ENCODE measurements at places on chromosomes 11 and 22.

- peak; percentile 54 for DNase-seq
These were observed 48.0 kb upstream of the CLPB start for GRCh38 chr11:72482211-72482812.

DNA sequence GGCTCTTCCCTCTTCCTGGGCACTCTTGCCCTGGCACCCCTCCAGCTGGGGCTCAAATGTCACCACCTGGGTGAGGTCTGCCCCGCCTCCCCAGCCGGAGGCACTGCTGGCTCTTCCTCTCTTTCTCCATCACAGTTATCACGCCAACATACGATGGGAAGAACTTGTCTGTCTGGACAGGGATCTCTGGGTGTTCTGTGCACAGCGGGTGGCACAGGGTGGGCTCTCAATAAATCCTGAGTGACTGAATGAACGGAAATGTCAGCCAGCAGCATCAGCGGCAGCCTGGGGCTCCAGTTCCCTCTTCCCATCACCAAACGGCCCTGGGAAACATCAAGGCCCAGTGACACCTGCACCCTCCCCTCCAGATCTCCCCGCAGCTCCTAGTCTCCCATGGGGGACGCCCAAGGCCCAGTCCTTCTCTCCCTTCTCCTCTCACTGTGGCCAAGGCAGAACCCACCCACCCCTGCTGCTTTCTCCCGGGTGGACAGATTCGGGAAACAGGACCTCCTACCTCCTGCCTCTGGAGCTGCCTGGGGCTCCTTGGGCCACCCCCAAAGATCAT is 440 bp upstream of the SLC25A45 start:
- no peak for DNase-seq

GRCh38 chr22:30867746-30868662 is 100.6 kb downstream of the MORC2 start:
- no peak for DNase-seq

DNA sequence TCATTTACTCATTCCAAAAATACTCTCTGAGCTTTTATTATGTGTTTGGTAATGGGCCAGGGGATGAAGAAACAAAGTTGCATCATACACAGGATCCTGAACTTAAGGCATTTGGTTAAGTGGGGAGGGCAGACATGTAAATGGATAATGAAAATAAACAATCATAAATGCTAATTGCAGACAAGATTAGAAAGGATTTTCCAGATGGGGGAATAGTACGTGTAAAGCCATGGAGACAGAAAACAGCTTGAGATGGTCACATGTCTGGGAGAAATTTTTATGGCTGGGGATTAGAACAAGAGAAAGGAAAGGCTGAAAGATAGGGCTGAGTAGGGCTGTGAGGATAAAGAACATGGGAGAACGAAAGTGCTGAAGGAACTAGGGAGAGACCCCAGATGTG is 534.3 kb upstream of the LARGE1 start:
- no peak for DNase-seq

DNA sequence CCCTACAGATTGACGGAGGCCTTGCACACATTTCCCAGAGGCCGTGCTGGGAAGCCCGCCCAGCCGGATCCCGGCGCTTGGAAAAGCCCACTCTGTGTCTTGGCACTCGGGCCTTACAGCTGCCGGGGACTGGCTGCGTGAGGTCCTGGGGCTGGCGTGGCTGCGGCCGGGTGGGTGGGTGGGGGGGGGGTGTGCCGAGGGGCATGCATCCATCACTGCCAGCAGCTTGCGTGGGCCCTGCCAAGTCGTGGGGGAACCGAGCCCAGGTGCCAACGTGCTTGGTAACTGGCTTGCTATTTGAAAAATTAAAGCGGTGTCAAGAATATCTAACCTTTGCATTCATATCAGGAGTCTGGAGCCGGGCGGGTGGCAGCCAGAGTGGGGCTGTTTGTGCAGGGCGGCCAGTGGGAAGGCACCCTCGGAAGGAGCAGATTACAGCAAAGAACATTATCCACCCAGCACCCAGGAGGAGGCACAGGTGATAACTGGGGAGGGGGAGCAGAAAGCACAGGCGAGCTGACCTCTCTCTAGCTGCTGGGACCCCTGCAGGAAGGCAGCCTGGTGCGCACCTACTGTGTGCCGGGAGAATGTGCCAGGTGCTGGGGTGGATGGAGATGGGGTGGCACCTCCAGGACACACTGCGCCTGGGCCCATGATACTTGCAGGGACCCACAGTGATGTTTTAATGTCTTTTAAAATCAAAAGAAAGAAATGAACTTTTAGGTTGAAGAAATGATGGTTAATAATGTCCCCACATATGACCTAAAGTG is 28.5 kb upstream of the SMIM38 start:
- no peak for DNase-seq

DNA sequence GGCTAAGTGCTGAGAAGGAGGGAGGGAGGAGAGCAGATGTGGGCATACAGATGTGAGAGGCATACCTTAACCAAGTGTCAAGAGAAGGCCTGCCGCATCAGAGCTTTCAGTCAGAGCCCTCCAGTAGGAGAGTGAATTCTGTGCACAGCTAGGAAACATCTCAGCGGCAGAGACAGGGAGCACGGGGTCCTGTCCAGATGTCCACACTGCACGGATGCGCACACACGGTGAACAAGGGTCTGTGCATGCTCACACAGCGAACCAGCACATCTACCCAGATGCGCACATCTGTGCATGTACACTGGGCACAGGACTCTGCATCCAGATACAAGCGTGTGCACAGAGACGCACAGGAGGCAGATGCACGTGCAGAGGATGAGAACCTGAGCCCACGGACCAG is 778.0 kb downstream of the BRD1 start:
- no peak for DNase-seq

- DNase-seq = no peak
These were observed 1205.1 kb upstream of the CNTN5 start for GRCh38 chr11:97815667-97816066.

DNA sequence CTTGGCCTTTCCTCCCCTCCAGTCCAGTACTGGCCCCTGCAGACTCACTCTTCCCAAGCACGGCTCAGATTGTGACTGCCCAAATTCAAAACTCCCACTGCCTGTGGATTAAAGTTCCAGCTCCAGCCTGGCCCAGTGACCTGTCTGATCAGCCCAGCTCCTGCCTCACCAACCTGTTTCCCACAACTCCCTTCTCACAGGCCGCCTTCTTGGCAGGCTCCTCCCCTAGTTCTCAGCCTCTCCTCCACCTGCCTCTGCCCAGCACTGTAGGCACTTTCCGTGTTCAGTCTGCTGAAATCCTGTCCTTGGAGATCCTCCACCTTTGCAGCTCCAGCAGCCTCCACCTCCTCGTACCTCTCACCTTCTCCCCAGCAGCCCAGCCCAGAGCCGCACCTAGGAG is 68.6 kb downstream of the MICAL2 start:
- DNase-seq = no peak

GRCh38 chr11:86606270-86606835 is 66.1 kb downstream of the ME3 start:
- no peak for DNase-seq

DNA sequence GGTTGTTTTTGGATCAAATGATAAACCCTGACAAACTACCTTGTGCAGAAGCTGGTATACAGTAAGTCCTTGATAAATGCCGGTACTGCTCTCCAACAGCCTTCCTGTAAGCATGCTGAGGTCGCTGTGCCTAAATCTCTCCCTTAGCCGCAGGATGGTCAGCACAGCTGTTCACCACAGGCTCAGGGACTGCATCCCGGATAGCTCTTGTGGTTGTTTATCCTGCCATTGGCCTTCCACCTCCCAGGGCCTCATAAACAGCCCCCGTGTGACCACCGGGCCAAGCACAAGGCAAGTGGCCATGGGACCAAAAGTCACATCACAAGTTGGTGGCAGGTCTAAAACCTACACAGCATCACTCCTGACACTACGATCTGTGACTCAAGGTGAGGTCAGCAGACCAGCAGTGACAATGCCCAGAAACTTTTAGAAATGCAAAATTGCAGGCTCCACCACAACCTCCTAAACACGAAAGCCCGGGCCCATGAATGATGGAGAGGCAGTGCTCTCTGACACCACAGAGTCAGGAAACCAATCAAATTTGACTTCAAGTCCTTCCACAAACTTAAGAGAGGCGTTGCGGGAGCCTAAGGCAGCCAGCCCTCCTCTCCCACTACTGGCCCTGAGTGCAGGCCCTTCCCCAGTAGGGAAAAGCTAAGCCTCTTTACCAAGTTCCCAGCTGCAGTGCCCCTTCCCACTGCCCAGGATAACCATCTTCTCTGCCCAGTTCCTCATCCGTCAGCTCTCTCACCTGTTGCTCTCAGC is 3.9 kb downstream of the SPATA19 start:
- no peak for DNase-seq
